ENCODE measurements at places on chromosomes 6 and 20.
A peak's percentile ranks its signal among the peaks of the same experiment; 100 is the strongest.

DNA sequence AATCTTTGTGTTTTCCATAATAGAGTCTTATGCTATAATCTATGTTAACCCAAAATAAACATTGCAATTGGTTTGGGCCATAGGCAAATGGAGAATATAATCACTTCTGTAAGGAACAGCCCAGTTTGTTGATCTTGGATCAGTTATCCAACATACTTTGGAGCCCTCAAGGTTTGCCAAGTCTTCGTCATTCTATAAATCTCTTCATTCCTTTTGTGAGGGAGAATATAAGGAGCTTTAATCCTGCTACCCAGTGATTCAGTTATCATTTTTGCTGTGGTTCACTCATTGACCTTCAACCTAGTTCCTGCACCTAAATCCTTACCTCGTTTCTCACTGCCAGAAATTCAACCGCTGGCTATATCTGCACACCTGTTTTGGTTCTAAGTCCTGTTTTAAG lies 500.3 kb upstream of the PTCHD4 start:
- no peak for DNase-seq

DNA sequence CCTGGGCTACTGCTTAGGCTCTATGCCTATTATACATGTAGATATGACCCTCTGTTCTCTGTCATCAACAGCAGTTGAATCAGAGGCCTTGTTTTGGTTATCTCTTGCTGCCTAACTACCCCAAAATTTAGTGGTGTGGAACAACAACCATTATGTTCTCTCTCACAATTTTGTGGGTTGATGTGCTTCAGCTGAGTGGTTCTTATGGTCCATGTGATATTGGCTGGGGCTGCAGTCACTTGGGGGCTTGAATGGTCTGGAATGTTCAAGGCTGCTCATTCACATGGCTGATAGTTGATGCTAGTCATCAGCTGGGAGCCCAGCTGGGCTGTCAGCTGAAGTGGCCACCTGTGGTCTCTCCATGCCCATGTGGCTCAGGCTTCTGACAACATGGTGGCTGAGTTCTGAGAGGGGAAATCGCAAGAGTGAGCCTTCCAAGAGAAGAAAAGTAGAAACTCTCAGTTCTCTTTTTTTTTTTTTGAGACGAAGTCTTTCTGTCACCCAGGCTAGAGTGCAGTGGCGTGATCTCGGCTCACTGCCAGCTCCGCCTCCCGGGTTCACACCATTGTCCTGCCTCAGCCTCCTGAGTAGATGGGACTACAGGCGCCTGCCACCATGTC lies 47.8 kb downstream of the SHLD1 start:
- DNase-seq: no peak

DNA sequence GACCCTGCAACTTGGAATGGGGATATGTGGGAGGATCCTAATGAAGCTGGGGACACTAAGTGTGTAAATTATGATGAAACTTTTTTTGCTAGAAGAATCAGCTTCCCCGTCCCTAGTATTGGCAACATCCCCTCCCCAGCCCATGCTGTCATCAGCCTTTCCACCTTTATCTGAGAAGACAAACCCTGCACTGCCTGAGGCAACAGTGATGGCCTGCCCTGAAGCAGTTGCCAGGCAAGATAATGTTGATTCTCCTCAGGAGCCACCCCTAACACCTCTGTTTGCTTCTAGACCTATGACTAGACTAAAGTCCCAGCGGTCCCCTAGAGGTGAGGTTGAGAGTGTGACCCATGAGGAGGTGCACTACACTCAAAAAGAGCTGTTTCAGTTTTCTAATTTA lies 27.1 kb downstream of the MICA start:
- no peak for DNase-seq

GRCh38 chr6:125310994-125311649 lies 9.4 kb upstream of the HDDC2 start:
- no peak for DNase-seq

GRCh38 chr6:64482631-64483030 lies 847.0 kb downstream of the PHF3 start:
- DNase-seq: no peak

DNA sequence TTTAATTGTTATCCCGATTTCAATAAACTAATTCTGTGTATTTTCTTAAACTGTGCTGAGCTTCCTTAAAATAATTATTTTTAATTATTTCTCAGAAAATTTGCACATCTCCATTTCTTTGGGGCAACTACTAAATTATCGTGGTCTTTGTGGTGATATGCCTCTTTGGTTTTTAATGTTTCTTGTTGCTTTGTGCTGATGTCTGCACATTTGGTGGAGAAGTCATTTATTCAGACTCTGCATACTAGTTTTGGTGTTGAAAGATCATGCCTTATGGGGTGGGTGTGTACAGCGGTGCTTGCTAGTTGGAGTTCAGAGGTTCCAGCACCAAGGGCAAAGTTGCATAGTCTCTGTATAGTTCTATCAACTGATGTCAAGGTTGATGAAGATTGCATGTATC lies 253.2 kb downstream of the MEI4 start:
- no peak for DNase-seq

DNA sequence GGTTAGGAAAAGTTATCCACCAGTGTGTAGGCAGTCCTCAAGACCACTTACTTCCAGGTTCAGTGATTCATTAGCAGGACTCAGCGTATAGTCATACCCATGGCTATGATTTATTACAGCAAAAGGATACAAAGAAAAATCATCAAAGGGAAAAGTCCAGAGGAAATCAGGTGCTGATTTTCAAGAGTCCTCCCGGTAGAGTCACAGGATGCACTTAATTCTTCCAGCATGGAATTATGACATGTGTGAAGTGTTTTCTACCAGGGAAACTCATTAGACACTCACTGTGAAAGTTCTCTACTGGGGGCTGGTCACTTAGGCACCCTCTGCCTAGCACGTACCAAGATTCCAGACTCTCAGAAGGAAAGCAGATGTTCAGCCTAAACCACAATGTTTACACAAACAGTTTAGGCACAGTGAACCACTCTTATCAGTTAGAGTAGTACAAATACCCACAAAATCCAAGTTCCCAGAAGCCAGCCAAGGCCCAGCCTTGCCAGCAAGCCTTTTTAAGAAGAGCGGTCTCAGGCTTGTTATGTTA lies 10.2 kb downstream of the WFDC3 start:
- DNase-seq: no peak

DNA sequence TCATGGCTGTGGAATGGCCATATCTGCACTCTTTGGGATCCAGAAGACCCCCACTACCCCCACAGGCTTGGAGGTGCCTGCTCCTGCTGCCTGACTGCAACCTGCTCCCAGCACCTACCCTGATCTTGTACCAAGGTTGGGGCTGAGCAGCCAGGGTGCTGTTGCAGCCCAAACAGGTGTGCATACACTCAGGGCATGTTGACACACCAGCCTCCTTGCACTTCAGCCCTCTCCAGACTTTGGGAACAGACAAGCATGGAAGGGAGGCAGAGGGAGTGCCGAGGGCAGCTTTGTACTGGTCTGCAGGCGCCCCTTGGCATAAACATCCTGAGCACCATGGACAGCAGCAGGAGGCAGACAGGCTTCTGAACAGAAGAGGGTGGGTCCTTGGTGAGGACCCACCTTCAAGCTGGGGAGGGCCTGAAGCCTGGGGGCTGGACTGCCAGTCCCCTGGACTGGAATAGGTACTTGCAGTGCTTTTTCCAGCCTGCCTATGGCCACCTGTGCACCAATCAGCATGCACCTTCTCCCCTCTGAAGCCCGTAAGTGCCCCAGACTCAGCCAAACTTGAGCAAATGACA lies 1675.8 kb downstream of the HACE1 start:
- no peak for DNase-seq

DNA sequence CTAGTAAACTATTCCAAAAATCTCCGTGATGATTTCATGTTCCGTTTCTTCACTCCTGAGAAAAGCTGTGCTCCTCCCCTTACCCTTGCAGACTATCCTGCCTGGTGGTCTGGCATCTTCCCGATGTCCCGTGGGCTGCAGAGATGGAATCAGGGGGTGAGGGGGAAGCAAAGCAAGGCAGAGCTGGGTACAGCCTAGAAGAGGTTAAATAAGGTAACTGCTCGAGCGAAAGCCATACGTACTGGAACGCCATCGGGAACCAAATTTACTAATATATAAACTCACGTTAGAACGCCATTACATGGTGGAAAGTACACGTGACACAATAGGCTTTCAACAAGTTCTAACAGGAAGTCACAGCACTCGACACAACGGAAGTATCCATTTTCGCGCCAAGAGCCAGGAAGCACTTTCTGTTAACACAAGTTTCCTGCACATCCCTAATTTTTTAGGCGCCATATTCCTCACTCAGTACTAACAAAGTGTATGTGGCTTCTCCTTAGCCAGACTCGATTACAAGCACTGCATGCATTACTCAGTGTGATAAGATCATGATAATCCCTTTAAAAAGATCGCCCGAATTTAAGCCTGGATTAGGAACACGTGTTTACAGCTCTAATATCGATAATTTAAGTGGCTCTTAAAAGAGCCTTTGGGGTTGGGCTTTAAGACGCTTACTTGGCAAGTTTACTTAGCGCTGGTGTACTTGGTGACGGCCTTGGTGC lies 101.6 kb upstream of the PRSS16 start:
- peak; percentile 56 for DNase-seq

- no peak for DNase-seq
Observed at GRCh38 chr6:121310495-121310894, 23.8 kb downstream of the TBC1D32 start.

GRCh38 chr6:35775031-35775430 lies 1.4 kb upstream of the CLPSL2 start:
- no peak for DNase-seq

DNA sequence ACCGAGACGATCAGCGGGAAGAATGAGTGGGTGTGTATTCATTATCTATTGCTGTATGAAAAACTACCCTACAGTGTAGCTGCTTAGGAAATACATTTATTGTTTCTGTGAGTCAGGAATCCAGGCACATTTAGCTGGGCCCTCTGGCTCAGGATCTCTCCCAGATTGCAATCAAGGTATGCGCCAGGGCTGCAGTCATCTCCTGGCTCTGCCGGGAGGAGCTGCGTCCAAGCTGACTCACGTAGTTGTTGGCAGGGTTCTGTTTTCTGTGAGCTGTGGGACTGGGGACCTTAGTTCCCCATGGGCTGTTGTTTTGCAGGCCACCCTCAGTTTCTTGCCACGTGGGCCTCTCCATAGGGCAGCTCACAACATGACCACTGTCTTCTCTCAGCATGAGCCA lies 68.2 kb upstream of the FUCA2 start:
- DNase-seq: no peak

GRCh38 chr6:99545442-99545841 lies 23.0 kb downstream of the CCNC start:
- no peak for DNase-seq

DNA sequence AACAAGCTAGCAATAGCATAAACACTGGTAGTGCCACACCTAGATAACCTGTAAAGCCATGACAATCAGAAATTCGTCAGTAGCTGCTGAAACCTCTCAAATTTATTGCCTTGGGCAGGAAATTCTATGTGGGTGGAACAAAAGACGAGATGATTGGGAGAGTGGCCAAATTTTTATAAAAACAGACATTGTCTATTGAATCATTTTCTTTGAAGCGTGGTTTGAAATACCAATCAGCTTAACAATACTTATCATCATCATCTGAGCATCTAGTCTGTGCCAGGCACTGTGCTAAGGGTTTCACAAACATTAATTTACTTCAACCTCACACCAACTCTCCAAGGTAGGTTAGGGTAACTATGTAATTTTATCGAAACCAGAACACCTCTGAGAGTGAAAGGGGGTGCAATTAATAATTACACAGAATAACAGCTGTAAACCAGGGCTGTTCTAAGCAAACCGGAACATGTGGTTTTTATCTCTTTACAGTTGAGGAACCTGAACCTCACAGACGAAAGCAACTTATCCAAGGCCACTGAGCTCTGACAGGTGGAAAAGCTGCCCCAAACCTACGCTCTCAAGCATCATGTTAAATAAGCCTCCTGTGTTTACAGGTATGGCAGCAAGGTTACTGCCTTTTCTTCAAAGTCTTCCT lies 43.4 kb downstream of the NHSL1 start:
- DNase-seq: no peak

DNA sequence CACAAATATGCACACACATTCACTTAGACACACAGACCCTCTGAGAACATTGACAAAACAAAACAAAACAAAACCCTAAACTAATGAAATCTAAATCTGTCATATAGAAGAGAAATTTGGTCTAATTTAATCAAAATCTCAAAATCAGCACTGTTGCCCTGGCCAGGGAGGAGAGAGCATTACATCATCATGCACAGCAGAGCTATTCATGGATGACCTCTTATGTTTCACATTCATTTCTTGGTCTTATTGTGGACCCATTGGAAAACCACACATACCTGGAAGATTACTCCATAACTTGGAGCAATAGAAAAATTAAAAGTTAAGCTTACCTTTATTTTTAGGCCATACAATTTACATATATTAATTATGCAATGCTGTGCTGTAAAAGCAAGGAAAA lies 1223.6 kb upstream of the GJE1 start:
- no peak for DNase-seq

DNA sequence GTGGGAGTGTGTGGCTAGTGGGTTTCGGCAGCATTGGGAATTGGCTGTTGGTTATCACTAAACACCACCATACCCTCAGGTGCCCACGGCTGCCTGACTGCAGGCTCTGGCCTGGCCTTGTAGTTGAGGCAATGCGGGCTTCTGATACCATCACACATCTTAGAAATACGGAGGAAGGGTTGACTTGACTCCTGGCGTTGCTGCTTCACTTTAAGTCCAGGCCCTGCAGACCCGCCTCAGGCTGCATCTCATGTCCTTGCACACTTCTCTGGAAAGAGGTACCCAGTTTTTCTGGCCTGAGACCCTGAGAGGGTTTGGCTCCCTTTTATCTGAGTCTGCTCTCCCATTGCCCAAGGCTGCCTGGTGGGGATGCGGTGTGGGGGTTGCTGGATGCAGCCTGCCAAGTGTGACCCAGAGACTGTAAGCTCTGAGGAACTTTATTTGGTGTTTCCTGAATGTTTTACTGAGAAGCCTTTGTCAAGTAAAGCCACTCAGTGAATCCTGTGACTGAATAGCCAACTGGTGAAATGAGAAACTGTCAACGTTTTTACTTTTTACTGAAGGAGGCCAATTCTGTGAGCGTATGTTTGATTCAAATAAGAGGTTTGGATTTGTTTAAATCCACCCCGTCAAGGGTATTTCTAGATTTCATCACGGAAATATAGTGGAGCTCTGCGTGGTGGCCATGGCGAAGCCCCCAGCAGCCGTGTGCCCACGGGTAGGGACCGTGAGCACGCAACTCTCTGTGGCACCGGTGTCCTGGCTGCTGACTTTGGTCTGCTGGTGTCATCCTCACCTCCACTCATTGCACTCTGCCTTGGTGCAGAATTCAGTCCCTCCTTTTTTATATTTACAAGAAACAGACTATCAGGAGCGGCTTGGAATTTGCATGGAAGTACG lies 160.1 kb downstream of the DTNBP1 start:
- no peak for DNase-seq

GRCh38 chr20:47993035-47993755 lies 207.9 kb upstream of the SULF2 start:
- DNase-seq: no peak

GRCh38 chr6:105824732-105825131 lies 261.4 kb upstream of the PRDM1 start:
- no peak for DNase-seq

Measured in stimulated activated CD4-positive, alpha-beta T cell treated with anti-CD3 and anti-CD28 coated beads, TNF-alpha, amount 100 ng/mL, for 24 hours (primary cell).